ENCODE measurements at places on chromosomes 6 and 20.

GRCh38 chr6:168033791-168034190 is 36.3 kb downstream of the KIF25 start:
- DNase-seq = no peak

- no peak for DNase-seq
Observed at GRCh38 chr6:137579612-137580011, 85.4 kb upstream of the OLIG3 start.

DNA sequence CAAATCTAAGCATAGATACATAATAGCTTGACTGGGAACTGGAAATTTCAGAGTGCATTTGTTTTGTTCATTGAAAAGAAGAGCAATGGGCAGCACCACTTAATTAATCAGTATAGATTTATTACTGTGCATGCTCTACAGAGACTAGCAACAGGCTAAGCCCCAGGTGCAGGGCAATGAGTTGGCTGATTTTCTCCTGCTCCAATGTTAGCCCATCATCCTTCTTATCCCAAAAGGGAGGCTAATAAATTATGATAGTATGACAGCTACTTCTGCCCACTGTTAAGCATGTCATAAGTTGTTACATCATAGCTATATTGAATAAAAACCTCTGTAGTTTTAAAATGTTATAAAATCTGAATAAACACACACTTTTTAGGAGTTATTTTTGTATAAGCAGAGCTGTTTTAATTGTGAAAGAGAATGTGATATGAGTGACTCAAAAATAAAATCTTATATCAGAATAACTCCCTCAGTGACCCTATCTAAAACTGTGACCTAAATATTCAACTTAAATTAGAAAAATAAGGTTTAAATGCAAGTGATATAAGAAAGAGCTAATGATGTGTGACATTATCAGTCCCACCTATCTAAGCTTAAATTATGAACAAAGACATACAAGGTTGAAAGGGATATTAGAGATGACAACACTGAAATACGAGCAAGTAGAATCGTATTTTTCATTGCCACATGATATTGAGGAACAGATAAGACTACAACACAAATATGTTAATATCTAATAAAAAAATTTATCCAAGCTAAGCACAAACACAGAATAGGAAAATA is 967.3 kb upstream of the ADGRB3 start:
- no peak for DNase-seq

- no peak for DNase-seq
Observed at GRCh38 chr6:131285548-131285947, 150.3 kb downstream of the AKAP7 start.

DNA sequence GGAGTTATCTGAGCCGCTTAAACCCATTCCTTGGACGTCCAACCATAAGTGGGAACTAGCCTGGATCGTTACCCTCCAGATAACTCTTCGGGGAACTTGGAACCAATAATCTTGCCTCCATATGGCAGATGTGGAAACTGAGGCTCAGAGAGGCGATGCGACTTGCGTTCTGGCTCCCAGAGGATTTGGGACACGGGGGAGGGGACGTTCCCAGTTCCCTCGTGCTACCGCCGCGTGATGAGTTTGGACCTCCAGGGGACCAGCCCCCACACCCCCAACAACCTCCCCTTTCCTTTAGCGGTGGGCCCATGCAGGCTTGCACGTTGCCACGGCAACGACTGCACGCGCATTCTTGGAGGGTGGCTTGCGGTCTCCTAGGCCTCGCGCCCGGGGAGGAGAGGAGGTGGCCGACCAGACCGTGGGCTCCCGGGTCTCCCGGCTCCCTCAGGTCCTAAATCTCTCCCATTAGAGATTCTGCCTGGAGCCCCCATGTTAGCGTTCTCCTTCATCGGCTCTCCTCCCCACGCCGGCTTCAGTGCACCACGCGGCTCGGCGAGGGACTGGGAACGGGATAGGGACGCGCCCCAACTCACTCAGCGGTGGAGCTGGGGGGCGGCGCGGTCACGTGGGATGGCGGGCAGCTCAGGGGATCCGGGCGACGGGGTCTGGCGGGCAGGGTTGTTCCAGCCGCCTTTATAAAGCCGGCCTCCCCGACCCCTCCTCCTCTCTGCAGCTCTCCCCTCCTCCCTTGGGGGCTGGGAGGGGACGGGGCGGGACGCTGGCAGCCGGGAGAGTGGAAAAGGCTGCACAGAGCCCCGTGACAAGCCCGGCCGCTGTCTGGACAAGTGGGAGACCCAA is at the start of gene PLTP:
Gene PLTP, minus strand, starts transcription at position 670 of the 858 bp plus-strand sequence. CDS start 703 bp downstream, outside the sequence.
- peak; percentile 72 for DNase-seq

- DNase-seq = no peak
Observed at GRCh38 chr6:132087391-132087790, 136.2 kb upstream of the CCN2 start.

- DNase-seq = no peak
Observed at GRCh38 chr6:159973406-159973805, 4.5 kb downstream of the IGF2R start.

- DNase-seq = no peak
Observed at GRCh38 chr6:18533793-18534192, 146.6 kb downstream of the RNF144B start.

GRCh38 chr6:158503846-158504245 is 56.0 kb upstream of the TMEM181 start:
- DNase-seq = no peak

DNA sequence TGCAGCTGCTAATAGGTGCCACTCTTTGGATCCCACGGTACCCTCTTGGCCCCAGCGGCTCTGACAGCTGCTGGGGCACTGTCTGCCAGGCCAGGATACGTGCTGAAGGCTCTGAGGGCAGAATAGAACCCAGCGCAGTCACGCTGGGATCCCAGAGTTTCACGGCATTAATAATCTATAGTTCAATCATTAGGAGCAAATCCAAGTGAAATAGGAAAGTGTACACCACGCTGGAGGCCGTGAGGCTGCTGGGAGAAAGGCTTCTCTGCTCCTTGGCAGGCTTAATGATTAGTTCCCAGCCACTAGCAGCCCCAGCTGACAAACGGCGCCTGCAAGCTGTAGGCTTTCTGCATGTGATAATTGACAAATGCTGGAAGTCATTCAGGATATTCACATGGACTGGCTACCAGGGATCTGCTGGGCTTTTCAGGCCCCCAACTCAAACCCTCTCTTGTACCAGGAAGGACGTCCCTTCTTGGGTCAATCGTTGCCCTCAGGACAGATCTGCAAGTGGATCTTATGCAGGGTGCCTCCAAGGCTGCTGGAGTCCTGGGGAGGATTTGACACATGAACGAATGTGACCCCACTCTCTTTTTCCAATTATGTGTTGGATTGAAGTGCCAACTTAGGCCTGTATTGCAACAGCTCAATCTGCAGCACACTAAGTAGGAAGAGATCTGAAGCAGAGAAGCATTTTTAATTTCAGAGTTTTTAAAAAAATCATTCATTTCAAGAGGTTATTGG is 50.1 kb upstream of the INSM1 start:
- DNase-seq = no peak

- no peak for DNase-seq
Observed at GRCh38 chr6:29232725-29233124, 62.0 kb downstream of the OR2J2 start.

GRCh38 chr20:39164642-39165041 is 202.5 kb downstream of the DHX35 start:
- DNase-seq = no peak
